GF-D8 (cell line): ENCODE measurements at places on chromosomes 11 and 22.

GRCh38 chr11:61540528-61540927, 32.0 kb downstream of the LRRC10B start:
- no peak for DNase-seq

DNA sequence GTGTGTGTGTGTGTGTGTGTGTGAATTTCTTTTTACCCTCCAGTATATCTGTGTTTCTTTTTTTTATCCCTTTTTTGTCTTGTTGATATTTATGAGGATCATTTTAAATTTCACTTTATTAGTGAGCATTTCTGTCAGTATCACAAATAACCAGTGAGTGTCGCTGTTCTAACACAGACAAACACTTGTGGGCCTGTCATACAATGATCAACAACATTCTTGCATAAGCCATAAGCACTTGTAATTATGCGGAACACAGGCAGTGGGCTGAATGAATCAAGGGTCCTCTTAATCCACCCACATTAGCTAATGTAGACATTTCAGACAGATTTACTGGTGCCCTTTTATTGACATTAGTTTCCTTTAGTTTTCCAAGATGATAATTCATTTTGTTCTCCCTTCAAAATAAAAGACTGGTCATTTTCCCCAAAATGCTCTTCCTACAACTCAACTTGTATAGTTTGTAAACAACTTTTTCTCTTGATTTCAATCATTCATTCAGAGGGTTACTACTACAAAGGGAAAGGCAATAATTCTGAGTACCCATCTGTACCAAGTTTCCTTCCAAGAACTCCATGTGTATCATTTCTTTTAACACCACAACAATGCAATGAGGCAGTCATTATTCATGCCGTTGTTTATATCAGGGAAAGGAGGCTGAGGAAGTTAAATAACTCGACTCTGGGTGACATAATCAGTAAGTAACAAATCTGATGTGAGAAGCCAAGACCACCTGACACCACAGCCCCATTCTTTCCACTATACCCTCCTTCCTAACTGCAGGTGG, 34.5 kb upstream of the ANO3 start:
- no peak for DNase-seq

DNA sequence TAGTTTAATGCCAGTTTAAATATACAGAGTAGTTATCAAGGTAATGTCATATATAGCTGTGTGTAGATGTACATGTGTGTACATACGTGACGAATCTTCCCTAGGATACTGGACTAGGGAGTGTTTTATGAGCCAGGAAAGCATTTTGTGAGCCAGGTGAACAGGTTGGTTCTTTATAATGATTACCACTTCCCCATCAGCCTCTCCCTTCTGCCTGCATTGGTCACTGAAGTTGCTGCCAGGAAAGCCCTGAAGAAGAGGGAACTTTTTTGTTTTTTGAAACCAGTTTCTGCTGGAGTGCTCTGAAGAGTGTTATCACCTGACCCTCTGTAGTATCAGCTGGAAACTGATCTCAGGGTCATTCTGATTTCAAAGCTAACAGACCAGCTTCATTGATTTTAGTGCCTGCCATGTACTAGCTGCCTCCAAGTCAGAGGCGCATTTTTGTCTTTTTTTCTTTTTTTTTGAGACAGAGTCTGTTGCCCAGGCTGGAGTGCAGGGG, 14.2 kb upstream of the ST14 start:
- no peak for DNase-seq

GRCh38 chr11:17803754-17804334, 69.3 kb downstream of the KCNC1 start:
- DNase-seq, result no peak

GRCh38 chr11:85809191-85809590, 1.8 kb downstream of the SYTL2 start:
- no peak for DNase-seq

DNA sequence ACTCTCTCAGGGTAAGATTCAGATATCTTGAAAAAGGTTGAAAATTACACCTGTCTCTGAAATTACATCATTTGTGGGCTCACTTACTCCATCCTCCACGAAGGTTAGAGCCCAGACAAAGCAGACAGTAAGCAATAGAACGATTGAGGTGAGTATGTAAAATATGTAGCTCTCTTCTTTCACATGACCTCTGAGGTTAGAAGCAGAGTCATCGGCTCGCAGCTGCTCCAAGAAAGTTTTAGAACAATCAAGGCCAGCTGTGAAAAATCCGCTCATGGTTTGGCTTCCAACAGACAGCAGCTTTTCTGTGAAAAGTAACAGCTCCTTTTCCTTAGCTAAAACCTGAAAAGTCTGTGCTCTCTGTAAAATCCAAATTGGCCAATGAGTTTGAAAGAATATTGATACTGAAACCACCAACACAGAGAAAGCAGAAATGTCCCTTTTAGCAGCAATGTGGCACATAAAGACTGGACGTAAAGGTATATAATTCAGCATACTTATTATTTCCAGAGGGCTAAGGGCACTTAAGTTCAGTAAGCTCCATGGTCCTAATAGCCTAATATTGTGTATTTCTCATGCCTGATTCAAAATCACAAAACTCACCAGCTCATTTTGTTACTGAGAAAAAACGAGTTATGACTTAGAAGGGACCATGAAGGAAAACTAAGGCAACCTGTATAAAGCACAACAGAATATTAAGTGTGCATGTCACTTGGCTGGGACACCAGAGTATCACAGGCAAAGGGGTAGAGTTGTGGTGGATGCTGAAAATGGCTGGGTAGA, 78.2 kb downstream of the FAM76B start:
- DNase-seq, result no peak

DNA sequence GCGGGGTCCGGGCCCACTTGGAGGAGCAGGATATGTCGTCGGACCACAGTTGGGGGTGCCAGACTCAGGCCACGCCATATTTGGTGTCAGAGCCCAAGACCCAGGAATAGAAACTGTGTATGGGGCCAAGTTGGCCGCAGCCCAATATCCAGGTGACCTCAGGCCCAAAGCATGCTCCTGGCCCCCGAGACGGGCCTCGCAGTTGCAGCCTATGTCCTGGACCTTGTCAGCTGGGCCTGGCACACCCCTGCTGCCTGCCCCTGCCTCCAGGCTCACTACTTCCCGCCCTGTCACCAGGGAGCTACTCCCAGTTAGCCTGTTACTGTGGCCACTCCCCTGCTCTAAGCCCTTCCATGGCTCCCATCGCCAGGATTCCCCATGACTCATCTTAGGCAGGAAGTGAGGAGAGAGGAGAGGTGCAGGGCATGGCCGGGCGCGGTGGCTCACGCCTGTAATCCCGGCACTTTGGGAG, 23.1 kb downstream of the A4GALT start:
- no peak for DNase-seq

DNA sequence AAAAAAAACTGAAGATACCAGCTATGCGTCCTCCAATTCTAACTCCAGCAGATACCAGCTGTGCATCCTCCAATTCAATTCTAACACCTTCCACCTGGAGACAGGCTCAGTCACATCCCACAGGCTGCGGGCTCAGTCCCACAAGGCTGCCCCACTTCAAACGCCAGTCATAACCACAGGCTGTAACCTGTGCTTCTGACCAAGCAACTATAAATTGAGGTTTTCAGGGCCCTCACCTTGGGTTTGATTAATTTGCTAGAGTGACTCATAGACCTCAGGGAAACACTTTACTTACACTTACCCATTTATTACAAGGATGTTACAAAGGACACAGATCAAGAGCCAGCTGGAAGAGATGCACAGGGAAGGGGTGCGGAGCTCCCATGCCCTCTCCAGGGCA, 32.4 kb upstream of the MSANTD2 start:
- DNase-seq, result no peak

GRCh38 chr11:46543564-46543963, 50.3 kb downstream of the AMBRA1 start:
- DNase-seq, result no peak

- no peak for DNase-seq
Observed at GRCh38 chr11:121451178-121451985, 732 bp upstream of the SORL1 start.

- DNase-seq, result no peak
Observed at GRCh38 chr11:38971141-38971540, 2373.1 kb upstream of the RAG2 start.

DNA sequence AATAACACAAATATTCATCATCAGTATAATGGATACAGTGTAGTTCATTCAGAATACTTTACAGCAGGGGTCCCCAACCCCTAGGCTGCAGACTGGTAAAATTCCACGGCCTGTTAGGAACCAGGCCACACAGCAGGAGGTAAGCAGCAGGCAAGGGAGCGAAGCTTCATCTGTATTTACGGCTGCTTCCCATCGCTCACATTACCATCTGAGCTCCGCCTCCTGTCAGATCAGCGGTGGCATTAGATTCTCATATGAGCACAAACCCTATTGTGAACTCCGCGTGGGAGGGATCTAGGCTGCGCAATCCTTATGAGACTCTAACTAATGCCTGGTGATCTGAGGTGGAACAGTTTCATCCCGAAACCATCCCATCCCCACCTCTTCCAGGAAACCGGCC, 125.1 kb downstream of the SERGEF start:
- no peak for DNase-seq

- no peak for DNase-seq
Observed at GRCh38 chr22:49047447-49047846, 780.2 kb downstream of the BRD1 start.

DNA sequence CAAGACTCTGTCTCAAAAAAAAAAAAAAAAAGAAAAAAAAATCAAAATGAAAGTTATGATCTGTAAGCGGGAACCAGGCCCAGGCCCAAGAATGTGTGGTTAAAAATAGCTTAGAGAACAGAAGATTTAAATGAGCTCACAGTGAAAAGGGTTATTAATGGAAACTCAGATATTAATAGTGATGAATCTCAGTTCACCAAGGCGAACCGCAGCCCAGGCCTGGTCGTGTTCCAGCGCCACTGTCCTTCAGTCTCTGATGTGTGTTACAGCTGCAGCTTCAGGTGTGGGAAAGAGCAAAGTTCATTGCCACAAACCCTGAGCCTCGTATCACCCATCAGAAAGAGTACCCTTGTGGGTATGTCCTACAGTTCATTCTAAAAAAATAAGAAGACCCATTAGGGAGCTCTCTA, 107.1 kb downstream of the GAB2 start:
- DNase-seq, result no peak

GRCh38 chr11:133064152-133064877, 468.0 kb downstream of the OPCML start:
- DNase-seq, result no peak

GRCh38 chr11:65444314-65445051, 21.9 kb downstream of the NEAT1 start:
- DNase-seq, result no peak

DNA sequence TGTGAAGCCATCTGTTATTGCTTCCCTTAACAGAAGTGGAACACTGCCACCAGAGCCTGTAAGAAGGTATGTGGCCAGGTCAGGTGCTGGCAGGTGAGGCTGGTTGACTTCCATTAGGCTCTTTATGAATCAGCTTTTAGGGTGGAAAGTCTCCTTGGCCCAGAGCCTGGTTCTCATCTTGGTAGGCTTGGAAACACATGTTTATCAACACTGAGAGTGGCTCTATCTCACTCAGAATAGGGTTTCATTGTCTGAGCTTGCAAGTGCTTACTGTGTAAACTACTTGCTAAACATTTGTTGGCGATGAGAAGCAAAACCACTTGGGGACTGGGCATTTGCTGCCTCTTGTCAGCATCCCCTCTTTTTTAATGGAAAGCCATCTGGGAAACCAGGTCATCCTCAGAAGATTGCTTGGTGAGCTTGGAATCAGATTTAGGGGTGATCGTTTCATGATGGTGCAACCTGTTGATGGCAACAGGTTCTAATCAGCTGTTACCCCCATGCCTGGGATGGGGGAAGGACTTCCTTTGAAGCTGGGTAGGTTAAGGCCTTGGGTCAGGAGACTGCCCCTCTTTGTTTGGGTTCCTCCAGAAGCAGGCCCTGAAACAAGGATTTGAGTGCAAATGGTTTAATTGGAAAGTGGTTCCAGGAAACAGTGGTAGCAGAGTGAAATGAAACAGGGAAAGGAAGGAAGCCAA, 75.0 kb upstream of the AMPD3 start:
- DNase-seq, result no peak

DNA sequence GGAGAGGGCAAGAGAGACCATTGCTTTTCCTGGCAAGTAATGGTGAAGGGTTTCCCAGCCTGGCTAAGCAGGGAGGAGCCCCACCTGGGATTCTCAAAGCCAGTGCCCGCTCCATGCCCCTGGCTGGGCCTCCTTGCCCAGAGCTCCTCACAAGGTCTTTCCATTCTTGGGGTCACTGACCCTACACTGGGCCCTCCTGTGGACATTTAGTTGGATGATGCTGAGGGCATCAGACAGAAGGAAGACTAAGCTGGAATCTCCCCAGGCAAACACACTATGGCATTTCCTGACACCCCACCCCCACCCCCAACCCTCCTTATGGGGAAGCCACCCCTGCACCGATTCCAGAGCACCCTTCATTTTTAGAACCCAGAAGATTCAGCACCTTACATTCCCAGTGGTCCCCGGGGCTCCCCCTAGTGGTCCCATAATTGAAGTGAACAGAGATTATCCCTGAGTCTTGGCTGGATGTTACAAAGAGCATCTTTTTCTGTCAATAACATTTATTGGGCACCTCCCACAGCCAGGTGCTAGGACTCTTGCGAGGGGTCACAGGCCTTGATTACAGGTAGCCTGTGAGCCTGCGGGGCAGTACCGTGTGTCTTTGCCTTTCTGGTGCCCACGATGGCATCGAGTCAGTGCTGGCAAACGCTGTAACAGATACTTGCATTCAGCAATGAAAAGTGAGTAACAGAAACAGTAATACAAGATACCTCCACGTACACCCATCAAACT, 548.5 kb downstream of the BUD13 start:
- DNase-seq, result no peak

DNA sequence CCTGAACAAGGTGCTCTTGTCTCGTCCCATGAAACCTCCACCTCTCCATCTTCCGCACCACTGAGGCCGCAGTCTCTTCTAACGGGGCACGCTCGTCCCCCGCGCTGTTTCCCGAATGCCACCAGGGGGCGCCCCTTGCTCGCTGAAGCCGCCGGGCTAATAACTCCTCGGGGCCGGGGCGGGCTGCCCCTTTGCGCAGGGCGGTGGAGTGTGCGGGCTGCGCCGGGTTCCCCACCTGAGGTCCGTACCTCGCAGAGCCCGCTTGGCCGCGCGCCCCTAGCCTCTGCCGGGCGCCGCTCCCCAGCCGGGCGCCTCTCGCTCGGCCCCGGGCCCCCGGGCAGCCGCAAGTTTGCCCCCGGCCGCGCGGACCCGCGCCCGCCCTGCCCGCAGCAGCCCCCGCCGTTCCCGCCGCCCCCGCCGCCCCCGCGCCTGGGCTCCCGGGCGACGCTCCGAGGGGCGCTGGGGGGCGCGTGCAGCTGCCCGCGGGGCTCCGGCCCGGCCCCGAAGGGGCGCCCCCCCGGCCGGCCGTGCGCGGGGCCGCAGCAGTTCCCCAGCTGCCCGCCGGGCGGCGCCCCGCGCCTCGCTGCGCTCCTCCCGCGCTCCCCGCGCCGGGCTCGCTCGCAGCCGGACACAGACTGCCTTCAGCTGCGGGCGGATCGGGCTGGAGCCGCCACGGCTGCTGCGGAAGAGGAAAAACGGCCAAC, at the start of gene GRIK4:
GRIK4 (plus strand) TSS at position 633 of the 704 bp plus-strand sequence. CDS start 148,571 bp downstream, outside the sequence.
- no peak for DNase-seq

DNA sequence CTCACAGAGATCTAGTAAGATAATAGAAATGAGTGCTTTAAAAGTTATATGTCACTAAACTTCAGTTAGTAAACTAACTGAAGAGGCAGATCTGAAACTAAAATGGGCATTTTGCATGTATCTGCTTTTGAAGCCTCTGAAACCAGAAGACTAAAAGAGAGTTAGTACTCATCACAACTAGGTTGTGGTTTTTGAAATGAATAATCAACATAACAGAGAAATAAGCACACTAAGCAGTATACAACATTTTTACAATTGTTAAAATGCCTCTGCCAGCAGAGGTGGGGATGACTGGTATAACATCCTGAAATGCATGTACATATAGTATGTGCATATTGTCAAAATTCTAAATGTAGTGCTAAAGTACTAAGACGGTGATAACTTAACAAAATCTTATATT, 564.5 kb downstream of the DLG2 start:
- no peak for DNase-seq
